CD8-positive, alpha-beta memory T cell (primary cell): ENCODE measurements at places on chromosomes 4 and X. TPM values are rescaled to one million over a fixed set of nuclear protein-coding genes. Genes with fewer than 3 reads are reported as not detected.
A peak's percentile ranks its signal among the peaks of the same experiment; 100 is the strongest.

DNA sequence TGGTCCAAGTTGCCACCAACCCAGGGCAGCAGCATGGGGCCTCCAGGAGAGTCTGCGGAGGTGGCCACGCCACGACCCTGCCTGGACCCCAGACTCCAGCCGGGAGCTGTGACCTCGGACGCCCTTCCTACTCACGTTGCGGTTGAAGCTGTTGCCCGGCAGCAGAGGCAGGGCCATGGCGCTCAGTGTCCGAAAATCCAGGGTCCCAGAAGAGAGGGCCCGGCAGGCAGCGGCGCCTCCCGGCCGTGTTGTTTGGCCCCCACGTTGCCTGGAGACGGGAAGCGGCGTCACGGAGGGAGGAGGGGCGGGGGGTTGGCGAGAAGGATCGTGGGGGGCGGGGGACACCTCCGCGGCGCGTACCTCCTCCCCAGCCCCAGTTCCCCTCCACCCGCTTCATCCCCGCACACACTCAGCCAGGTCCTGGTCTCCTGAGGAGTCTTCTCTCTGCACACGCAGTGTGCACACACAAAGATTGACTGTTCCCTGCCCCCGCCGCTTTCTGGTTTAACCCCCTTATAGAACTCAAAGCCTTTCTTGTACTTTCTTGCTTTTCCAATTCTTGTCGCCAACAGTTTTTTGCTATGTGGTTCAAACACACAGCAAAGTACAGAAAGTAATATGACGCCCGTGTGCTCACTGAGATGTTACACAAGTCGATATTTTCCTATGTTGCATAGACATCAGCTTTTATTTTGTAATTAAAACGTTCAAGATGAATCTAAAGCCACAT is at the start of gene EFHC2:
TSS of gene EFHC2 (minus strand) at position 261 of the 730 bp plus-strand sequence. CDS start at position 177, 84 bp downstream.
- peak; percentile 63 for DNase-seq

DNA sequence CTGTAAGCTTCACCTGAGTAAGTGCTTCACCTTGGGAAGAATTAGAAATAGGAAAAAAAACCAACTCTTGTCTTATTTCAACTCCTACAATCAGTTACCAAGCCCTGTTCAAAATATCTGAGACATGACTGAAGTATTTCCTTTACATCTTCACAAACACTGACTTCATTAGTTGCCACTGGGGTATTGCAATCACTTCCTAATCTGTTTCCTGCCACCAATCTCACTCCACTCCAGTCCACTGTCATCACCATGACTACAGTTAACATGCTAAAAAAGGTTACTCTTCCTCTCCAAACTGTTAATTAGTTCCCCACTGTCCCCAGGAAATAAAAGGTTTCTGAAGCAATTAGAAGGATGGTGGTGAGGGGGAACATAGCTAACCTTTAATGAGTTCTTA is 3.3 kb upstream of the SUPT20HL1 start:
- no peak for DNase-seq

DNA sequence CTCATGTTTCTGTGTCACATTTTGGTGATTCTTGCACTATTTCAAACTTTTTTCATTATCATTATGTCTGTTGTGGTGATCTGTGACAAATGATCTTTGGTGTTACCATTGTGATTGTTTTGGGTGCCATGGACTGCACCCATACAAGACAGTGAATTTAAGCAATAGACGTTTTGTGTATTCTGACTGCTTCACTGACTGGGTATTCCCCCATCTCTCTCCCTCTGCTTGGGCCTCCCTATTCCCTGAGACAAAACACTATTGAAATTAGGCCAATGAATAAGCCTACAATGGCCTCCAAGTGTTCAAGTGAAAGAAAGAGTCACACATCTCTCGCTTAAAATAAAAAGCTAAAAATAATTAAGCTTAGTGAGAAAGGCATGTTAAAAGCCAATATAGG is 60.2 kb downstream of the BANK1 start:
- no peak for DNase-seq

- DNase-seq = no peak
These were observed 17.7 kb downstream of the IQSEC2 start for GRCh38 chrX:53263597-53264094.

GRCh38 chr4:7172946-7173345 is 19.4 kb upstream of the SORCS2 start:
- no peak for DNase-seq

- DNase-seq = no peak
These were observed 86.7 kb downstream of the CNGA2 start for GRCh38 chrX:151821226-151821625.

DNA sequence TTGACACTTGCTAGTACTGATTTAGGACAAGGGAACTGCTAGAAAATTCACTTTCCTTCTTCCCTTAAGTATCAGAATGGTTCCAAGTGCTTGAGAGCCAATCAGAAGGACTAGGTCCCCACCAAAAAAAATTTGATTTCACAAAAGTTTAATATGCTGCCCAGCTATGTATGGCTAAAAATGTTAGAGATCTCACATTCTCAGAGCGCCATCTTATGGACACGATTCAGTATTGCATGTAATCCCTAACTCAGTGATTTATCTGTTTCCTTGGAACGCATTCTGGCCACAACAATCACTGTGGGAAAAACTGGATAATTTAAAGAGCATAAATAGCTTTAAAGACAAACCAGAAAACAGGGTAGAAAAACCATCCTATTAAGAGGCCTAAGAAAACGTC is 255.1 kb upstream of the GPC4 start:
- no peak for DNase-seq

GRCh38 chr4:70892086-70892769 is 9.9 kb upstream of the MOB1B start:
- DNase-seq = no peak

MAGEH1 gene
- total RNA-seq = 16.7 TPM

SCML2 gene
- total RNA-seq = 2.8 TPM

TEX11 gene
- not detected for total RNA-seq

EFHC2 gene
- 0.20 TPM for total RNA-seq

REPS2 gene
- total RNA-seq = 0.11 TPM
